Suppressor macrophage (primary cell): ENCODE measurements at places on chromosomes 2 and 18.

- no peak for DNase-seq
Observed at GRCh38 chr2:135490376-135490775, 40.6 kb downstream of the ZRANB3 start.

DNA sequence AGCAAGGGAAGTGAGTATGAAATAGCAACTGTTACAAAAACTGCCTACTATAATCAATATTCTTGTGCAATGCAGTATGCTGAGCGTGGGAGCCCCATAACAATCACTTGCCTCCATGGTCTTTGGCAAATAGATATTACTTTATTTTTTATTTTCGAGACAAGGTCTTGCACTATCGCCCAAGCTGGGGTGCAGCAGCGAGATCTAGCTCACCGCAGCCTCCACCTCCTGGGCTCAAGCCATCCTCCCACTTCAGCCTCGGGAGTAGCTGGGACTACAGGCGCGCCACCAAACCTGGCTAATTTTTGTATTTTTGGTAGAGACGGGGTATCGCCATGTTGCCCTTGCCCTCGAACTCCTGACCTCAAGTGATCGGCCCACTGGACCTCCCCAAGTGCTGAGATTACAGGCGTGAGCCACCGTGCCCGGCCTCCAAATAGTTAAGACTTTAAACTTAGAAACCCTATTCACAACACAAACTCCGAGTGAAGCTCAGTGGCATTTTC is 1.2 kb upstream of the CCNT2 start:
- no peak for DNase-seq

DNA sequence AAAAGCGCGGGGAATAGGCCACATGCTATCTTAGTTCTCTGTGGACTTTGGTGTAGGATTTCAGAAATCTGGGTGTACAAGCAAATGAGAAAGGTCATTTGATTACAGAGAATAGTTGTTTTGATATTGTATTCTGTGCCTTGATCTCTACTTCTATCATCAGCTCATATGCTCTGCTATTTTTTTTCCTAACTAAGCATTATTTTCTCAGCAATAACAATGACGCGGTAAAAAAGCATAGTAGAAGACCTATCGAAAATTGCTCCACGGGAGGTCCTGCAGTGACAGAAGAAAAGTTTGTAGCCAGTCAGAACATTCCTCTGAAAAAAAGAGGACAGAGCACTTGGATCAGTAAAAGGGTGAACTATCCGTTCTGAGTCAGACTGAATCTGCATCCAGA is 2.8 kb upstream of the SETBP1 start:
- DNase-seq, result no peak

DNA sequence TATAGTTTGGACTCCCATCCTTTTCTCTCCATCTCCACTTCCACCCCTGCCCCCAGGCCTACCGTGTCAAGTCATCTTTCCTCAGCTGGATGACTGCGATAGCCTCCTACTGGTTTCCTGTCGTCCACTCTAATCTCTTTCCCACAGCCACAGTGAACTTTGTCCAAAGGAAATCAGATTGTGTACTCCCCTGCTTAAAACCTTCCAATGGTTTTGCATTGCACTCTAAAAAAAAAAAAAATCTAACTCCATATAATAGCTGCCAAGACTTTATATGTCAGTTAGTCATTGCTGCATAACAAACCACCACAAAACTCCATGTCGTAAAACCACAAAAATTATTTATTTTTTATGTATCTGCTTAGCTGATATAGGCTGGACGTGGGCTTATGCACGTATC is 160.2 kb upstream of the CCDC68 start:
- no peak for DNase-seq

- DNase-seq, result no peak
Observed at GRCh38 chr2:74927621-74928020, 30.8 kb upstream of the POLE4 start.

GRCh38 chr2:159650574-159650973 is 34.2 kb upstream of the BAZ2B start:
- no peak for DNase-seq

DNA sequence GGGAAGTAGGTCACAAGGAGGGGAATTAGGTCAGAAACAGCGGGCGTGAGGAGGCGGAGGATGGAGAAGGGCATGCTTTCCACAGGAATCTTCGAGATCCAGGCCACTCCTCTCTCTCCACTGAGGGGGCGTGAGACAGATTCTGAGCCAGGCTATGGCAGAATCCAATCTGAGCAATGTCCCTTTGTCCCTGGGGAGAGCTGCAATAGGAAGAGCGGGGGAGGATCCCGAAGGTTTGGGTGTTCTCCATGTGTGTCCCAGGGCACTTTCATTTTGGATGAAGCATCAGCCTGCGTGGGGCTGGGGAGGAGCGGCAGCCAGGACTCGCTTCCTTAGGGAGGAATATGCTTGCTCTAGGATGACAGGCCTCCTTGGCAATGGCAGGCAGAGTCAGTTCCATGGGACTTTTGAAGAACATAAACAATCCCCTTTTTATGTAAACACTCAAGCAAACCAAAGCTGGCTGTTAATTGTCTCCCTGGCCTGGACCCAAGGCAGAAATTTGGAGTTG is 84.0 kb downstream of the LIPG start:
- no peak for DNase-seq

DNA sequence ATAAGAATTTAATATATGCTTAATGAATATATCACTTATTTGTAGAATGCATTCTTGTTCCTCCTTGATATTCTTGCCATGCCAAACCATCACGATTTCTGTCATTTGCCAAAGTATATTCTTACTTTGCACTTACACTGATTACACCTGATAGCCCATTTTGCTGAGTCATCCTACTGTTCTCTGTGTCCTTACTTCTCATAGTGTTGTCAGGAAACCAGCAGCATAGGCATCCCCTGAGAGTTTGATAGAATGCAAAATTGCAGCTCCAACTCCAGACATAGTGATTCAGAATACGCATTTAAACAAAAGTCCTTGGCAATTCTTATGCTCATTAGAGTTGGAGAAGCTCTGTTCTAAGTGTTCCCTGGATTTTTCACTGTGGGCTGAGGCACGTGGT is 687.1 kb downstream of the DPP10 start:
- no peak for DNase-seq

DNA sequence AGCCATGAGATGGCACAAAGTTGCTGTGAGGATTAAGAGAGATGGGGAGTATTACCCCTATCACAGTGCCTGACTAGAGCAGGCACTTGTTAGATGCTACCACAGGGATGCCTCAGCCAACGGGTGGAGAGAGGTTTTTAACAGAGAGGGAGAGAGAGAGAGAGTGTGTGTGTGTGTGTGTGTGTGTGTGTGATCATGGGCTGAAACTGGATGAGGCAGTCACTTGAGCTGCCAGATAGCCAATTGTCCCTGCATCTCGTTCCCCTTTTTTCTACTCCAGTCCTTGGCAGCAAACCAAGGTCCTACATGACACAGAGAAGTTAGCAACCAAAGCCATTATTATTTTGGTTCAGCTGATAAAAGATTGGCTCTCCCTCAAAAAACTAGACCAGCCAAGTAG is 3.0 kb downstream of the CD8A start:
- peak; percentile 77 for DNase-seq

GRCh38 chr2:15173501-15173900 is 387.6 kb downstream of the NBAS start:
- DNase-seq, result no peak

DNA sequence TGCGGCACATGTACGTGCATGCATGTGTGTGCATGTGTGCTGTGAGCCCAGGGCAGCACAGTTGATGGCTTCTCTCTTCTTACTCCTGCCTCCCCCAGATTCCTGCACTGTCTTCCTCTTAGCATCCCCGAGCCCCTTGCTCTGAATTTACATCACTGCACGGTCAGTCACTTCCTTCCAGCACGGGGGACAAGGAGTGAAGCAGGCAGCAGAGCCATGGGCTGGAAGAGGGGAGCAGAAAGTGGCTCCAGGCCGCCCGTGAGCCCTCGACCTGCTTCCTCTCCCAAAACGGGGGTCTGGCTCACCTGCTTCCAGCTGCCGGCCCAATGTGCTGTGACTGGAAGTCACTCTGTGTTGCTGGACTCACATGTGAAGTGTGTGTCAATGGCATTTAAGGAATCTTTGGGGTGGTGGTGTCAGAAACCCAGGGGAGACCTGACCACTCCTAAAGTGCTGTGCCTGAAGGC is 106.1 kb downstream of the FAM210A start:
- DNase-seq, result no peak

DNA sequence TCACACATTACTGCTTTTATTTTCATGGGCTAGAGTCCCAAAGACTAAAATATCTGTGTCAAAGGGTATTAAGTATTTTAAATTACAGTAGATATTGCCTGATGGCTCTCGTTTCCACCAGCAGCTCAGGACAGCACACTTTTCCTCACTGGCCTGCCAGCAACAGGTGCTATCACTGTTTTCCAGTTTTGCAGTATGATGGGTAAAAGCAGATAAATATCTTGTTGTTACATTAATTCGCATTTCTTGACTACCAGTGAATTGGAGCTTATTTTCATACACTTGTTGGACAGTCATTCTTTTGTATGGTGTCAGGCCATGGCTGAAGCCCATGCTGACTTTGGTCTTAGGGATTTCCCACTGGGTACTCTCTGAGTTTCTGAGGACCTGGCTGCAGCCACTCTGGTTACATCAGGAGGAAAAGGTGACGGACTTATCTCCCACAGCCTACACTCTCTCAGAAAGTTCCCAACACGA is 4.8 kb downstream of the APOB start:
- DNase-seq, result no peak

DNA sequence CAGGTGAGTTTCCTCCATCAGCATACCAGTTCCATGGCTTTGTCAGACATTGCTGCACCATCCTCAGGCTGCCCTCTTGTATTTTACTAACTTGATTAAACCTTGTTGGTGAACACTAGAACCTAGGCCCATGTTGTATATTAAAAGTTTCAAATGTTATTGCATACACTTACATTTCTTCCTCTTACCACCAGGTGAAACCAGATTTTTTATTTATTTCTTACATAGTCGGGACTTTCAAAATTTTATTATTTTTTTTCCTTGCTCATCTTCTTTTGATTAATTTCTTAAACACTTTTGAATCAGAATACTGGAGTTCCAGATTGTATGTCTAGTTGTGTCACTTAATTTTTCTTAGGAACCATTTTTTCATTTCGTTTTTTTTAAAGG is 5.9 kb downstream of the CERS6 start:
- DNase-seq, result no peak

GRCh38 chr2:98479371-98479770 is 34.7 kb downstream of the INPP4A start:
- DNase-seq, result no peak

DNA sequence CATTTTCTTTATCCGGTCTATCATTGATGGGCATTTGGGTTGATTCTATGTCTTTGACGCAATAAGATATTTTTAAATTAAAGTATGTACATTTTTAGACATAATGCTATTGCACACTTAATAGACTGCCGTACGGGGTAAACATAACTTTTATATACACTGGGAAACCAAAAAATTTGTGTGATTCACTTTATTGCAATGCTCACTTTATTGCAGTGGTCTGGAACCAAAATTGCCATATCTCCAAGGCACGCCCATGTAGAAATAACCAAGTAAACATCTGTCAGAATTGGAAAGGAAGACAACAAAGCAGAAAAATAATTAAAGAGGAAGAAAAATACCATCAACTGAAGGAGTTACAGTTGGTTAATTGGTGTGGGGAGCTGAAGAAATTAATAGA is 205.8 kb upstream of the CTAGE1 start:
- DNase-seq, result no peak

DNA sequence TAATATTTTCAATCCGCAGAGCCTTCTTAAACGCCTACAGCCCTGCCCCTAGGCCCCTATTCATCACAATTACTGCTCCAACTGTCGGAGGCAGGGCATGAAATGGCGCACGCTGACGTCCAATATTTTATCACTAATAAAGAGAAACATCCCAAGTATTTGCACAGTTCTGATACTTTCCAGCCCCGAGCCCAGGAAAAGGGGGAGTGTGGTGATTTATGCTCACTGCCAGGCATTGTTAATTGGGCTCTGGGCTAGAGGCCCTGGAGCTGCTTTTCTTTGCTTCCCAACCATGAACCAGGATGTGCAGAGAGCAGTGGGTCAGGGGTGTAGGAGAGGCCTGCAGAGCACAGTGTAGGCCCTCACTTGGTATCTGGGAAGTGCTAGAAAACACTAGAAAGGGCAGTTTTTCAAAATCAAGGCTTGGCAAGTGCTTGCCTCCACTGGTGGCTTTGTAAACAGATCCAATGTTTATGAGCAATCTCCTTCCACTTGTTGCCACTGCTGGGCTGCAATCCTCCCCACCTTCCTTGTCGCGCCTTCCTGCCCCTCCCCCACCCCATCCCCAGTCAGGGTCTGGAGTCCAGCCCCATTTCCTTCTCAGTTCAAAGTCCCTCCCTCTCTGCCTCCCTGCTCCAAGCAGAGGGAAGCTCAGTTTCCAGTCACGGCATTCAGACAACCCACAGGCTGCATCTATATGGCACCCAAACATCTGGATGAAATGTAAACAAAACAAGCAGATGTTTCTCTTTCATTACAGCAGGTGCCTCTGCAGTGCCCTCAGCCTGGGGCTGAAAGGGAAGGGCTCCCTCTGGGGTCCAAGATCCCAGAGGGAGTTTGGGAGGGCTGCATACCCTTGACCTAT is 83.9 kb upstream of the PKDCC start:
- DNase-seq, result no peak

GRCh38 chr2:69012310-69013141 is 453 bp upstream of the ANTXR1 start:
- DNase-seq, result peak; percentile 33

GRCh38 chr2:15391751-15392150 is 169.4 kb downstream of the NBAS start:
- DNase-seq, result no peak

GRCh38 chr2:121075006-121075551 is 209.9 kb downstream of the TFCP2L1 start:
- DNase-seq, result peak; percentile 30

GRCh38 chr2:75462721-75463120 is 98.0 kb downstream of the EVA1A start:
- no peak for DNase-seq

DNA sequence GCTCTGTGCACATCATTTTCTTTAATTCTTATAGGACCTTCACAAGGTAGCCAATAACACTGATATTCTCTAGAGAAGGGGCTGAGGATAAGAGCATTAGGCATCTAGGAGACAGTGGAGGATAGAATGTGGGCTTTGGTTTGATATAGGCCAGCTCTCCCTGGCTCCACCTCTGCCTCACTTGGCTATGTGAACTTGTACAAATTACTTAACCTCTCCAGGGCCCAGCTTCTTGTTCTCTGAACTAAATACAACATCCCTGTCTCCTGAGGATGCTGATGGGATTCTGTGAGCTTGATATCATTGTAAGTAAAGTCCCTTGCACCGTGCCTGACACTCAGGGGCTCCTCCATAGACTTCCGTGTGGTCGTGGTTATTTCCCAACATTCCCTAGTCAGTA is 87.3 kb downstream of the ACOXL start:
- DNase-seq, result no peak

GRCh38 chr2:229810786-229811185 is 96.4 kb upstream of the DNER start:
- no peak for DNase-seq

DNA sequence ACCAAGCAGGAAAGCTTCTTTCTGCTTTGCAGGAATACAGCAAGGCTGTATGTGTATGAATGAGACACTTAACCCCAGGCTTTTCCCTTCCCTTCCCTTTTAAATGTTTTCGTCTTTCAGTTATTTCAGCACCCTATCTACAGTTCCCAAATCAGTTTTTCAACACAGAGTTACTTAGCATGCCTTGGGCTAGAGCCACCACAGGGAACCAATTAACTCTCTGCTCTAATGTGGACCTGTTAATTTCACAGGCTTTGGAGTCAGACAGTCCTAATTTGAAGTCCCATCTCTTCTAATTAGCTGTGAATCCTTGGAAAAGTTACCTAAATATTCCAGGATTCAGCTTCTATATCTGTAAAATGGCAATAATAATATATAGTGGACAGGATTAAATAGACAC is 89.2 kb upstream of the REG3A start:
- no peak for DNase-seq
